ENCODE measurements at places on chromosomes 1 and 21. TPM values are rescaled to one million over a fixed set of nuclear protein-coding genes. Genes with fewer than 3 reads are reported as not detected.

OR2L2 gene
- total RNA-seq = not detected

IL23R gene
- total RNA-seq = not detected

HTR6 gene
- not detected for total RNA-seq

LCA5L gene
- total RNA-seq = 3.8 TPM

GJB3 gene
- total RNA-seq = 0.98 TPM

MANEAL gene
- 0.81 TPM for total RNA-seq

LRRC3 gene
- total RNA-seq = 2.9 TPM

BNIPL gene
- not detected for total RNA-seq

UMODL1 gene
- total RNA-seq = not detected

DMRTA2 gene
- total RNA-seq = not detected

NR1I3 gene
- total RNA-seq = not detected

FOXO6 gene
- total RNA-seq = 3.8 TPM

F3 gene
- 92.4 TPM for total RNA-seq

WDR64 gene
- not detected for total RNA-seq

TPM3 gene
- total RNA-seq = 387 TPM

FCRL4 gene
- total RNA-seq = not detected

GRIK3 gene
- total RNA-seq = not detected

AMY2A gene
- not detected for total RNA-seq

CDC14A gene
- total RNA-seq = 4.2 TPM

F5 gene
- total RNA-seq = not detected

ADORA3 gene
- not detected for total RNA-seq

TEX38 gene
- not detected for total RNA-seq

GBP4 gene
- total RNA-seq = 0.13 TPM

SLC25A34 gene
- total RNA-seq = 2.1 TPM

FNDC5 gene
- total RNA-seq = 0.51 TPM

SFN gene
- total RNA-seq = 21.7 TPM

AADACL3 gene
- not detected for total RNA-seq

RGSL1 gene
- total RNA-seq = not detected

MYOC gene
- total RNA-seq = not detected

TCP10L gene
- total RNA-seq = under 0.01 TPM

AIRE gene
- total RNA-seq = 0.13 TPM
